ENCODE measurements at places on chromosomes 4 and X.

DNA sequence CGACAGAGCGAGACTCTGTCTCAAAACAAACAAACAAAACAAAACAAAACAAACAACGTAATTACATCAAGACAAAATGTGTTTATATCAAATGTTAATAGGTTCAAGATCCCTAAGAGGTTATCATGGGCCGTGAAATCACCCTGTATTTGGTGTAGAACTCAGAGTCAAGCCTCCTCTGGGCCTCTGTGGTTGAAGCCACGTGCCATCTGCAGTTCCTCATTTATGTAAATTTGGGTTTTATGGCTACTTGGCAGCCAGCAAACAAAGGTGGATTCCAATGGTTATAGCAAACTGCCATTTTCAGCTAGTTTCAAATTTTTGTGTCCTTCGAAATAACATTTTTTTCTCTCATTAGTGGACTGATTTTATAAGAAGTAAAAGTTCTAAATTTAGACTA is 16.4 kb downstream of the NSDHL start:
- no peak for DNase-seq

DNA sequence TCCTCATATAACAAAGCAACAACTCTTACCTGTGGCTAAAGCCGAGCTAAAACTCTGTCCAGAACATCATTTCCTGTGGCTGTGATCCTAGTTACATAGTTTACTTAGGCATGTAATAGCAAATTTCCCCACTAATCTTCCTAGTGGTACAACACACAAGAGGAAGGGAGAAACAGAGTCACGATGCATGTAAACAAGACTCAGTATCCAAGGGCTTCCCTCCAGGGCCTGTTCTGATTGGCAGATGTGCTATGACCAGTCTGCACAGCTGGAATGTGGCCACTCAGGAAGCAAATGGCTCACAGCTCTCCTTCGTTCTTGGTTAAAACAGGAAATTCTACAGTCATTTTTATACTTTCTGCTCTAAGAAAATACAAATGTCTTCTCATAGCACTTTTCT is 49.2 kb upstream of the PRSS48 start:
- peak; percentile 97 for DNase-seq

GRCh38 chrX:56766554-56767347 is 37.7 kb downstream of the NBDY start:
- DNase-seq, result peak; percentile 64

GRCh38 chrX:9845578-9845952 is 59.3 kb downstream of the SHROOM2 start:
- DNase-seq, result peak; percentile 75

DNA sequence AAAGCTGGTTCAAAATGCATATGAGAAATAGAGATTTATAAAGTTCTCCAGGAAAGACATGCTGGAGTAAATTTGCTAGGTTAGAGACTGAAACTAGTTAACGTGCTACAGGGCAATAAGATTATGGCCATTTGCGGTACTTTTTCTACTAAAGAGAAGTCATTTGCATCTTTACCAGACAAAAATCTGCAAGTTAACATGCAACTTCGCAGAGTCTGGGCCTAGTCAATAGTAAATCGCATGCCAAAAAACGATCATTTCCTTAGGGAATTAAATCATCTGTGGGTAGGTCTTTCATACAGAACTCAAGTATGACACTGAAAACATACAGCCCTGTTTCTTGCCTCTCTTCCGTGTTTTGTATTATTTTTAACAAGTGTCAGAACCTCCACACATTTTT is 32.8 kb upstream of the REST start:
- DNase-seq, result no peak

- no peak for DNase-seq
Measured at GRCh38 chr4:10575414-10575813, 109.2 kb downstream of the CLNK start.

- peak; percentile 47 for DNase-seq
Measured at GRCh38 chr4:94641702-94642560, 115.8 kb upstream of the BMPR1B start.

- no peak for DNase-seq
Measured at GRCh38 chr4:99574530-99575324, at the start of gene MTTP. TSS of gene MTTP (plus strand) at chr4:99574824. CDS start at chr4:99574910, 86 bp downstream.

DNA sequence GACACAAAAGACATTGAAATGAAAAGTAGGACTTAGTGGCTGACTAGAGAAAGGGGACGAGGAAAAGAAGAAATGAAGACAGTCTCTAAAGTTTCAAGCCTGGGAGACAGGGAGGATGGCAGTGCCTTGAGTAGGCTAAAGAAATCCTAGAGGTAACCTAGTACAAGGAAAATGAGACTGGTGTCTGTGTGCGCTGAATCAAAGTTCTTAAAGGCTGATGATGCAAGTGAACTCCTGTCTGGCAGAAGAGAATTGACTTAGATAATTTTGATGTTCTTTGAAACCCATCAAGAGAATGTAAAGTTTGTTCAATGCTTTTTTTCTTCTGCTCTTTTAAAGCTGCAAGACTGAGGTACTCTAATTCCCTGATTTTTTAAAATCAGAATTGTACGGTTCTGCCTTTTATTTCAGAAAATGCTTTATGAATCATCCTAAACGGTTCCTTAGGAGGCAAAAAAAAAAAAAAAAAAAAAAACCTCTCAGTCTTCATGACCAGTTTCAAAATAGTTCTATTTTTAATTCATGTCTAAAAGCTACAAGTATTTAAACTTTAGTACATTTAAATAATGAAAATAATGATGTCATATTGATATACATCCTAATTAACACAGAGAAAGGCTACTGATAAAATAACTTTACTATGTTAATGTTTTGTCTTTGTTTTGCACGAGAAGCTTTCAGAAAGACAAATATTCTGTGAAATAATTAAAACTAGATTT is 189.8 kb downstream of the PPP3CA start:
- no peak for DNase-seq

GRCh38 chr4:78207541-78207940 is 150.4 kb downstream of the FRAS1 start:
- no peak for DNase-seq

GRCh38 chr4:83723609-83724008 is 187.7 kb downstream of the GPAT3 start:
- DNase-seq, result no peak

GRCh38 chr4:185311113-185311888 is 84.4 kb downstream of the LRP2BP start:
- DNase-seq, result no peak

DNA sequence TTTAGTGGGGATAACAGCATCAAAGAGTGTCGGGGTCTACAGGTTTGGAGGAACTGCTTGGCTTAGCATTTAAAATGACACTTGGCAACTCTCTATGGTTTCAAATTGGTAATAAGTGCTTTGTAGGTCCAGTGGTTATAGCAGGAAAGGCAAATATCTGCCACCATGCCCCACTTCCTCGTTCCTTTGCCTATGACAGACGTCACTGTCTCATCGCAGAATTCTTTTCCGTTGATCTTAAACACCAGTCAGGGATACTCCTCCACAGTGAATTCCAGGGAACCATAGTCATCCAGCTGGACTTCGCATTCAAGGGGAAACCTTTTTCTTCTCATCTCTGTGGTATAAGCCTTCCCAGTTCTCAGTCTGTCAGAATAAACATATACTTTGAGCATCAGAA is 319.1 kb downstream of the GPAT3 start:
- peak; percentile 96 for DNase-seq

- no peak for DNase-seq
Measured at GRCh38 chrX:64150775-64151174, 54.7 kb downstream of the AMER1 start.

All from fibroblast of pulmonary artery (primary cell).